NCI-H446 treated with DMSO at 0.1 percent for 48 hours (cell line): ENCODE measurements at places on chromosomes 6 and 20.

DNA sequence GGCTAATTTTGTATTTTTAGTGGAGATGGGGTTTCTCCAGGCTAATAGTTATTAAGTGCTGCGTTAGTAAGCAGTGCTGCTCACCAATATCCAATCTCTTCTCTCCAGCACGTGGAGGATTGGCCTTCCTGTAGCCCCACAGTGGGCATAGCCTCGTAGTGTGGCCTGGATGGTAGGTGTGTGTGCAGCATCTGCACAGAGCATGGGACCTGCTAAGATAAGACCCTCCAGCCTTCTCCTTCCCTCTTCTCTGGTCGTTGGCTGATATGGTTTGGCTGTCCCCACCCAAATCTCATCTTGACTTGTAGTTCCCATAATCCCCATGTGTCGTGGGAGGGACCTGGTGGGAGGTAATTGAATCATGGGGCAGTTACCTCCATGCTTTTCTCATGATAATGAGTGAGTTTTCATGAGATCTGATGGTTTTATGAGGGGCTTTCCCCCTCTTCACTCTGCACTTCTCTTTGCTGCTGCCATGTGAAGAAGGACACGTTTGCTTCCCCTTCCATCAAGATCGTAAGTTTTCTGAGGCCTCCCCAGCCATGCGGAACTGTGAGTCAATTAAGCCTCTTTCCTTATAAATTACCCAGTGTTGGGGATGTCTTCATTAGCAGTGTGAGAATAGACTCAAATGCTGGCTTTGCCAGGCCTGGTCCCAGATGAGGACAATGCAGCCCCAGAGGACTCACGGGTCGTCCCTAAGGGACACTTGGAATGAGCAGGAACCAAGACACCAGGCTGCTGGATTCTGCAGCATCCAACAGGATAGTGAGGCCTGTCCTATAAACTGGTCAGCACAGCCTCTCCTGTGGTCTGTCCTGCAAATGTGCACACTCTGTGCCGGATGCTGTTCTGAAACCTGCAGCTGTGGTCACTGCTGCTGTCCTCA lies 63.4 kb upstream of the AFDN start:
- DNase-seq = no peak

GRCh38 chr20:58146081-58146745 lies 82.2 kb downstream of the ANKRD60 start:
- no peak for DNase-seq

DNA sequence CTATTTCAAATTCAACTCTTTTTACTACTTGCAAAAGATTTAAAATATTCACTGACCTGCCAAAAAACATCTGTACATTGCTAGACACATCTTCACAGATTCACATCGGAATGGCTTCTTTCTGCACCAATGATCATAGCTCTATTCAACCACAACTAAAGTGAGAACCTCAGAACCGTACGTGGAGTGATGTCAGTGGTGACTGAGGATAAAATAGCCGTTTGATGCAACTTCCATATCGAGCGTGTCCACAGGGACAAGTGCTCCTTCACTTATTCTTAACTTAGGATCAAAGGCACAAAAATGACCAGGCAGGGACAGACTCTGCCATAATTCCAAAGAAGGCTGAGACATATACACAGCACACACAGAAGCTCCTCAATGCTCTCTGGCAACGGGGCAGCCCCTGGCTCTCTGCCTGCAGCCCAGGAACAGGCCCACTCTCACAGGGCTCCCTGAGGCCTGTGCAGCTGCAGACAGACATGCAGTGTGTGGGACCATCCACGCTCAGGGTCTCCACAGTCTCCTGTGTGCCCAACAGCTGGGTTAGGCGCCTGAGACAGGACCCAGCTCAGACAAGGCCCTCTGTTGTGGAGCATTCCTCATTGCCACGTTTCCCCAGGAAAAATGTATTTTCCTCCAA lies 22.8 kb downstream of the FYN start:
- no peak for DNase-seq

- no peak for DNase-seq
These were observed 420.9 kb upstream of the PLCB4 start for GRCh38 chr20:8647961-8648441.
